ENCODE measurements at places on chromosomes 2 and 18.

DNA sequence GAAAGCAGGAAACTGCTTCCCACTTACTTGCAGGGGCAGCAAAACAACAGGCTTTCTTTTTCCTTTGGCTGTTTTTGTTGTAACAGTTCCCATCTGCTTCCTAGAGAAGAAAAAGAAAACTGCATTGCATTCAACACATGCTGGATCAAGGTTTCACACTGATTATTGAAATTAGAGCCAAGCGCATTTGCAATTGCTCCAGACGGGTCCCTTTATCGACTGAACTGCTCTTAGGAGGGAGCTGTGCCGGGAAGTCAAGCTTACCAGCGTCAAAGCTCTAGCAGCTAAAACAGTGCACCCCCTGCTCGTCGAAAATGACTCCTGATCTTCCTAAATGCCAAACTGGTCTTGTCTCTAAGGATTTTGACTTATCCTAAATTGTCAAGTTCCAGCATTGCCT lies 164.0 kb upstream of the SESTD1 start:
- DNase-seq, result no peak

DNA sequence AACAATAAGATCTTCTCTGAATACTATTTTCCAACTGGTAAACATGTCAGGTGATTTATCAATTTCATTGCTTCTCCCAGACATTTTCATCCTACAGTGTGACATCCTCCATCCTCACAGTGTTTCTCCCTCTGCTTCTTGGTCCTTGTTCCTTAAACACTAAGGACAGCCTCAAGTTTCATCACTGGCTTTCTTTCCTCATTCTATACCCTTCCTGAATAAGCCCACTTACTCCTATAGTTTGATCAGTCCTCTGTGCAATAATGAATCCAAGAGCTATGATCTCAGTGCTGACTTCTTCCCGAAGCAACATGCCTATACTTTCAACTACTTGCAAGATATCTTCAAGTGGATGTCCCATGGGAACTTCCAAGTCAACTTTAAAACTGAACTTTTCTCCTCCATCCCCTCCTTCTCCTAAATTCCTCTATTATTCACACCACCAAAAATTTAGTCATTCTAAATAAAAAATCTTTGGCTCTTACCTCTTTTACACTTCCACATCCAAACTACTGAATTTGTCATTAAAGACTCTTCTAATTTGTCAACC lies 87.6 kb downstream of the FAM228A start:
- no peak for DNase-seq

DNA sequence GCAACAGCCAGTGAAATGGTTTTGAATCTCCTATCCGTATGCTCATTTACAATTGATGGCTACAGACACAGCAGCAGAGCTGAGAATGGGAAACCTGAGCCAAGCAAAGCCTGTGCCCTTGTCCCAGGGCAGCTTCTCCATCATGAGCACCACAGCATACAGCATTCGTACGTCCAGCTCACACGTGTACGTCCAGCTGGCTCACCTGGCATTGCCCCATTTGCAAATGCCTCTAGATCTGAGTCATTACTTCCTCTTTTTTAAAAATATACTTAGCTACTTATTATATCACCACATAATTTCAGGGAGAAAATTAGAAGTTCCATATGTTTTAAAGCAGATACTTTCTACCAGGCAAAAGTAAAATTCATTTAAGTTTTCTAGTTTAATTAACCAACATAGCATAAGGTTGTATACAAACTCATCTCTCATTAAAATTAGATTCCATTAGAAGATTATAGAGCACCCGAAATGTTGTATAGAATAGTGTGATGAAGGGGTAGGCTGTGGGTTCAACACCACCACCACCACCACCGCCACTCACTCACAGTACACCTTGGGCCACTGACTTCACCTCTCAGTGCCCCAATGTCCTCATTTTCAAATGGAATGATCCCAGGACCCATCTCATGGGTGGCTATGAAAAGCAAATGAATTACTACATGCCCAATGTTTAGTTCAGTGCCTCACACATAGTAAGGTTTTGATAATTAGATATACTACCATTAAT lies 31.4 kb upstream of the TMEM177 start:
- DNase-seq, result peak; percentile 38

- DNase-seq, result no peak
Measured at GRCh38 chr2:162908567-162908966, 70.0 kb upstream of the KCNH7 start.

DNA sequence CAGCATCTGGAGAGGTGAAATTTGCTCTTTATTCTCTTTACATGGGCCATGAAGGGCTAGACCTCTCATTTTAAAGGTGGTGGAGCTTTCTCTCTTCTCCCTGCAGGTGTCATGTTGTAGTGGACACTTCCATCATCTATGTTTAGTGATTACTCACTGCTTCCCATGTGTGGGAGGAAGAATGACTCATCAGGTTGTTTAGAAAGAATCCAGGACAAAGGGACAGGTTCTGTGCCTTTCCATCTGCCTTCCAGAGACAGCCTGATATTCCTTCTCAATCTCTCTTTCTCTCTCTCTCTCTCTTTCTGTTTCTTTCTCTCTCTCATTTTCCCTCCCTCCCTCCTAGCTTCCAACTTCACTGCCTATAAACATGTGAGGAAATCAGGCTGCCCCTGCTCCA lies 38.7 kb downstream of the SCG2 start:
- peak; percentile 92 for DNase-seq

- no peak for DNase-seq
Measured at GRCh38 chr2:172408143-172408766, 19.1 kb upstream of the ITGA6 start.

DNA sequence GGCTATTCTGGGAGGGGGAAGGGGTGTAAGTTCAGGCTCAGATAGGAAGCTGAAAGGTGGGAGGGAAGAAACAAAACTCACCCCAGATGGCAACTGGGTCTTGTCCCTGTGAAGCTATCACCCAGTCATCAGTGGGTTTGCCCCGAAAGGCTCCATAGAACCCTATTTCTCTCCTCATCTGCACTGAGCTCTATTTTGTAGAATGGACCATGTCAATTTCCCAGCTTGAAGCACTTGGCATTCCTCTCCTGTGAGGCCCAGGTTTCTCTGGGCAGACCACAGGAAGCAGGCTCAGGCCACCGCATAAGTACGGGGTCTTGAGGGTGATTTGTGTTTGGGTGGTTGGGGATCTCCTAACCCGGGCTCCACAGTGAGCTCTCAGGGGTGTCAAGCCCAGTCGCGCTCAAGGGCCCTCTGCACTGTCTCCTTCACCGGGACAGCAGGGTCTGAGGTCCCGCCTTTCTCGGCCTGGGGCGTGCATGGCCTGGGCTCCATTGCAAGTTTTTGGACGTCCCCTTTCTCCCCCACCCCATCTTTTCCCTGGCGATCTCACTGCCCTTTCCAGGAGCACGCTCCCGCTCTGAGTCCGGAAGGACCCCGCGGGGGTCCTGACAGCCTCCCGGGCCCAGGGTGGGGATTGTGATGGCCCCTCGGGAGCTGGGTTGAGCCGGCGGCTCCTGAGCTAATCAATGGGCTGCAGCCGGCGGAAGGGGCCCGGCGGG lies 27.3 kb upstream of the NOTO start:
- DNase-seq, result no peak

- no peak for DNase-seq
Measured at GRCh38 chr2:69494126-69494525, 56.9 kb upstream of the NFU1 start.

GRCh38 chr2:75416420-75417342 lies 144.1 kb downstream of the EVA1A start:
- no peak for DNase-seq

- no peak for DNase-seq
Measured at GRCh38 chr2:39091543-39091942, 29.3 kb downstream of the SOS1 start.

GRCh38 chr2:149536649-149537048 lies 50.9 kb downstream of the MMADHC start:
- DNase-seq, result no peak

DNA sequence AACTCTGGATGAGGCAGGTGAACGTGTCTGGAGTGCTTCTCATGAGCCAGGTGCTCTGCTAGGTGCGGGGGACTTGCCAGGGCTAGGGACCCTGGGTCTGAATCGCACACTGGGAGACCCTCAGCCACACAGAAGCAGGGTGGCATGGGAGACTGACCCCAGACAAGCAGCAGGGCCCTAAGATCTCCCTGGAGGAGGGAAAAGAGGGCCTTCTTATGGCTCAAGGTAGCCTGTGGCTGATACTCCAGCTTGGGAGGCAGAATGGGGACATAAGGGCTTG lies 12.8 kb upstream of the CIB4 start:
- no peak for DNase-seq

- DNase-seq, result no peak
Measured at GRCh38 chr2:187989925-187990623, 301.6 kb upstream of the GULP1 start.

DNA sequence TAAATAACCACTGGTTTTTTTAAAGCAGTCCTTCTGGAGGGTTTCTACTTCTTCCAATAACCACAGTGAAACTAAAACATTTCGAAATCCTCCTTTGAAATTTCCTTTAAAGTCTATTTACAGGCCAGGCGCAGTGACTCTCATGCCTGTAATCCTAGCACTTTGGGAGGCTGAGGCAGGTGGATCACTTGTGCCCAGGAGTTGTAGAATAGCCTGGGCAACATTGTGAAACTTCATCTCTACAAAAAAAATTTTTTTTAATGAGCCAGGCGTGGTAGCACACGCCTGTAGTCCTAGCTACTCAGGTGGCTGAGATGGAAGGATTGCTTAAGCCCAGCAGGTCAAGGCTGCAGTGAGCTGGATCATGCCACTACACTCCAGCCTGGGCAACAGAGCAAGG lies 15.2 kb downstream of the KIDINS220 start:
- no peak for DNase-seq

DNA sequence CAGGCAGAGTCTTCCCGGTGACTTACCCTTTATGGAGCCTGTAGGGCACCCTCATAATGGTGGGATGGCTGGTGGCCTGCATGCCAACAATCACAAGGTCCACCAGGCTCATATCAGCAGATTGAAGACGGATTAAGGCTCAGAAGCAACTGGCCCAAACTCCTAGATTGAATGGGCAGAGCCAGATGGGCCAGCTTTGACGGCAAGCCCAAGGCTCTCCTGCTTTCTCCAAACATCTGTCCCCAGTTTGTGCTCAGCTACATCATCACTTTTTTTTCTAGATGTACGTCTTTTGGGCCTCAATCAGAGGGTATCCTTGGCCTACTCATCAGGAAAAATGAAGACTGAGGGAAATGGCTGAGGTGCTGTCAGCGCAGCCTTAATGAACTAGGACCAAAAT lies 114.6 kb downstream of the VIT start:
- no peak for DNase-seq

GRCh38 chr2:168731002-168731401 lies 71.4 kb upstream of the NOSTRIN start:
- no peak for DNase-seq

DNA sequence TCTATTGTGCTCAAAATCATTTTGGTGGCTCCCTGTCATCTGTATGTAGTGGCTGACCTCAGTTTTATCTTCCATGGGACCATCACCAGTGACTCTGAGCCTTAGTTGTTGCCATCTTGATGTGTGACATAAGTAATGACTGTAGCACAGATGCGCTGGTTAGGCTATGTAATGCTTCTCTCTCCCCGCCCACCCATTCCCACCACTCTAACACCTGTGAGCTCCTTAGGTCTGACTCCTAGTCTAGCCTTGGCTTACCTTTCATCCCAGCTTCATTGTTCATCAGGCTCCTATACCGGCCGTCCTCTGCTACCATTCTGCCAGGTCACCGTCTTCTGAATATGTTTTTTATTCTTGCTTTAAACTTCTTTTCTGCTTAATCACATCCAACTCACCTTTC lies 17.2 kb downstream of the MYO1B start:
- peak; percentile 70 for DNase-seq

- DNase-seq, result no peak
Measured at GRCh38 chr2:40516604-40517003, 64.7 kb upstream of the SLC8A1 start.

DNA sequence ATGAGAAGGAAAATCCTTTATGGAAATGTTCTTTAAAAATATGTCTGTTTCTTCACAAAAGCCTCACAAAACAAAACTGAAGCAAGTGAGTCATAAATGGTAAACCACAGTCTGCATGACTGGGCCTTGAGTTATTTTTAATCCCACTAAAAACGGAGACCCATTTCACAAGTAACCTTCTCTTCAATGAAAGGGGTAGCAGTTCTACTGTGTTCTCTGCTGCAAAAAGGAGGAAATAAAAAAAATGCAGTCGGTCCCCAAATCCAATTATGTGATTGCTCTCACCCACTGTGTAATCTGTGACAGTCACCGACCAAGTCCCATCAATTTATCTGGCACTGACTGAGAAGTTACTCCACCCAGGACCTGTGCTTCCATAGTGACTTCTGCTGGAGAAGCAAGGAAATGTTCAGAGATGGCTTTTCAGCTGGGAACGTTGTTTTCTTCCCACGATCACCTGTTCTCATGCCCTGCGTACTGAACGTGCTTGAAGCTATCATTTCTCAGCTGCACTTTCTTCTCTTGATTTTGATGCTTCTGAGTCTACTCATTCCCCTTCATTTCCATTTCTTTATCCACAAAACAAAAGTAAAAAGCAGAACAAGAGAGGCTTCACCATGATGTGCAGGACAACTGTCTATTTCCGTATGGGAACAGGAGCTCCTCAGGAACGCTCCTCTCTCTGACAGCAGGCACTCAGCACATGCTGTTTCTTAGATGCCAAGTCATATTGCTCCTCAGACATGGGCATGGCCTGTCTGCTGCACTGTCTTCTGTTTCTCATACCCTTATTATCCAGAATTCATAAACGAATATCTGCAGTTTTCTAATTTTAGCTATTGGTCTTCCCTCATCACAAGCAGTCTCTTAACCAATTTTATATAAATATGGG lies 80.0 kb upstream of the TMEM200C start:
- DNase-seq, result peak; percentile 68

DNA sequence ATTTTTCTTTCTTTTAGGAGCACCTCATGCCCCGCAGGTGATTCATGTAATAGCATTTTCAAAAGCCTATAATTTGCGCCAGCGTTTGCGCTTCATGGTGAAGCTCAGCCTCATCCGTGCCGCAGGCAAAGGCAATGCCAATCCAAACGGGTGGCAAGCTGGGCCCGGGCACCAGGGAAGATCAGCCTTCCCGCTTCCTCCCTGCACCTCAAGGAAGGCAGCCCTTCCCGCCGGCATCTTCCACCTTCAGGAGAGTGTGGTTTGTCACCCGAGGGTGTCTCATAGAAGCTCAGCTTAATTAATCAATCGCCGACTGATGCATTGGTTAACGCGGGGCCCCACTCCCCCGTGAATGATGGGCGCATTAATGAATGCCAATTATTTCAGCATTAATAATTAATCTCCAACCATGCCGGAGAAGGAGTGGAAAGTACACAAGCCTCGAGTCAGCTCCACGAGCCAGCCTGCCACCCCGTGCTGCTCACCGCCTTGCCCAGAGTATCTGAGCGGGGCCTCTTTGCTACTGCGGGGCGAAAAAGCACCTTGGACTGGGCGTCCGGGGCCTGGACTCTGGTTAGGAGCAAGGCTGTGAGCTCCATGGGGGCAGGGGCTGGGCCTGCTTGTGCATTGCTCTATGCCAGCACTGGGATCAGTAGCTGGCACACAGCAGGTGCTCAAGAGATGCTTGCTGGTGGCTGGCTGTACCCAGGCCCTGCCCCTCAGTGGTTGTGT lies 13.0 kb downstream of the INHBB start:
- no peak for DNase-seq

GRCh38 chr2:150971910-150972309 lies 289.8 kb downstream of the RBM43 start:
- DNase-seq, result no peak

- DNase-seq, result no peak
Measured at GRCh38 chr2:15369129-15369528, 192.0 kb downstream of the NBAS start.

GRCh38 chr2:16713011-16713423 lies 47.4 kb upstream of the CYRIA start:
- DNase-seq, result no peak
